Stimulated activated CD4-positive, alpha-beta T cell treated with anti-CD3 and anti-CD28 coated beads, Interleukin-1b, Interleukin-23, amount 100 ng/mL, for 4 hours (primary cell): ENCODE measurements at places on chromosomes 4 and X.

- DNase-seq = no peak
These were observed 12.5 kb downstream of the METAP1 start for GRCh38 chr4:99008051-99008450.

DNA sequence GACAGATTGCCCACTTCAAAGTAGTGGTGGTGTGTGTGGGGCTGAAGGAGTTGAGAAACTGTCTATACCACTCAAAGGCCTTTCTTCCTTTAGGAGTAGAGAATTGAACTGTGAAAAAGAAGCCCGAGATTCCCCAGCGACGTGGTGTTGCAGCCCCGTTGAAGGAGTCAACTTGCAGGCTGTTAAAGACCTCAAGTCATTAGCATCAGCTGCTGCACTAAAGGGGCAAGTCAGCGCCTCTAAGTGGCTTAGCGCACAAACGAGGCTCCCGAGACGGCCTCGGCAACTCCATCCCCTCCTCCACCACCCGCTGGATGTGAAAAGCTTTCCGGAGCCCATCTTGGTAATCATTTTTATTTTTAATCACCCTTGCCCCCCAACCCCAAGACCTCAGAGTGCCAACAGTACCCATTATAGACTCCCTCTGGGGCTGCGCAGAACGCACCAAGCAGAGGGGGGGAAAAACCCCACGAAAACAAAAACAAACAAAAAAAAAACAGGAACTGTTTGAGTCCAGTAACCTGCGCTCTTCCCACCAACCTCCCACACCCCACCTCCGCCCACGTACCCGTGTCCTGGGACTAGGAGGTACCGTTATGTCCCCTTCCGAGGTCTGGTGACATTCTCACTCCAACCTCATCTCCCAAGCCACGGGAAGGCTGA, 913 bp upstream of the PRDM8 start:
- DNase-seq = no peak

DNA sequence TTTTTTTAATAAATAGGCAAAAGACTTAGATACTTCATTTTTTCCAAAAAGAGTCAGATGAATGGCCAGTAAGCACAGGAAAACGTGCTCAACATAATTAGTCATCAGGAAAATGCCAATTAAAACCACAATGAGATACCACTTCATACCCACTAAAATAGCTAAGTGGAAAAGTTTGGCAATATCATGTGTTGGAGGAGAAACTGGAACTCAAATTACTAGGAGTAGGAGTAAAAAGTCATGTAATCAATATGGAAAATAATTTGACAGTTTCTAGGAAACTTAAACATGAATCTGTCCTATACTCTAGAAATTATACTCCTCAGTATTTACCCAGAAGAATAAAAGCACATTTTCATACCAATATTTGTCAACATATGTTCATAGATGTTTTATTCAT, 449.8 kb downstream of the INPP4B start:
- no peak for DNase-seq

DNA sequence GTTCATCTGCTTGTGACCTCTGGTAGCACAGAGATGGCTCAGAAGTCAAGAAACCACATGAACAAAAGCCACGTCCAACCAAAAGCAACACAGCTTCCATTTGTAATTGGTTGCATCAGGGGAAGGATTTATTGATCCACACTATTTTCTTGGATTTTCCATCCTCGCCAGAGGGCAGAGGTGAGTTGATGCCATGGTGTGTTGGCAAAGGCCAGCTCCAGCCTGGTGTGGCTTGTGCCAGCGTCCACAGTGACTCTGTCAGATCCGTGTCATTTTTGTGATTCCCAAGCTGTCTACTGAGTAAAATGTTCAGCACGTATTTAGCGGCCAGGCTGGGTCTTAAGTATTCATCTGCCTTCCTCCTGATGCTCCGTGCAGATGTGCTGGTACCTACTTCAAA, 30.0 kb upstream of the SMIM10L2A start:
- DNase-seq = no peak

DNA sequence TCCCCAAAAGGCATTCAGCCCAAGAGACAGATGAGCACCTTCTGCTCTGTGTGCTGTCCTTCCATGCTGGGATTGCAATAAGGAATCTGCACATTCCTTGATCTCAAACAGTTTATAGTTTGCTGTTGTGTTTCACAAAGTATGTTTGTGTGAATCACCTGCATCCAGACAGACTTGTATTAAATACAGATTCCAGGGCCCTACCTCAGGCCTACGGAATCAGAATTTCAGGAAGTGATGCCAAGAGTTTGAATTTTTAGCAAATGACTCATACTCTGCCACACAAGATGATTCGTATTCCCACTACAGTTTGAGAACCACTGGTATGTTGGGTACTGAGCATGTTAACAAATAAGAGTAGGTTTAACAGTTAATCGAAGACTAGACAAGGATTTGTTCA, 7.0 kb downstream of the VAMP7 start:
- no peak for DNase-seq

- DNase-seq = no peak
These were observed 168.0 kb downstream of the BANK1 start for GRCh38 chr4:101958547-101958946.
